Left forelimb (tissue), 1 donor: ENCODE measurements at places on chromosomes 6 and 20.
A peak's percentile ranks its signal among the peaks of the same experiment; 100 is the strongest.

GRCh38 chr6:111276736-111277135 lies 189.4 kb downstream of the SLC16A10 start:
- DNase-seq: no peak

- DNase-seq: peak; percentile 15
Measured at GRCh38 chr6:168028181-168028580, 30.7 kb downstream of the KIF25 start.

GRCh38 chr20:54063992-54064676 lies 6.3 kb downstream of the BCAS1 start:
- no peak for DNase-seq

DNA sequence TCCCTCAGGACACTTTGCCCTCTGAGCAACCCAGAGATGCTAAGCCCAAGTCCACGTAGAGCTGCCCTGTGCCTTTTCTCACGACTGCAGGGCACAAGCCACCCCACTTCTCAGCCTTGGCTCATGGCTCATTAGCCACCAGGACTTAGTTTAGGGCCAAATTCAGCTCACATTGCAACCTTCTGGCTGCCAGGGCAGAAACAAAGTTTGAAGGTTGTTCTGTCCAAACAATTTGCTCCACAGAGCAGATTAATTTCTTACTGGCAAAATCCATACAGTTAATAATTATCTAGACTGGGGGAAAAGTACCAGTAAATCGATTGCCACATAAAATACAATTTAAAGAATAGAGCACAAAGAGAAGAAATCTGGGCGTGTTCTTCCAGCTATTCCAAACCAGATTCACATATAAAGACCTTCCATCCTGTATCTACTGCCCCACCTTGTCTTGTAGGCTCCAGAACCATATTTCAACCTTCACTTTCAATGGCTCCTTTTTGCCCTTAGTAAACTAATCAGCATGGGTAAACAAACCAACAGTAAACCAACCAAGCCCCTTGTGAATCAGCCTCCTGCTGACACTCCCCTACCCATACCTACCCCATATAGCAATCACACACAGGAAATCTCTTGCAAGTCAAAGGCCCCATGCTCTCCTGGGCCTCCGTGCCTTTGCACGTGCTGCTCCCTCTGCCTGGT lies 101.9 kb downstream of the QRSL1 start:
- peak; percentile 69 for DNase-seq

DNA sequence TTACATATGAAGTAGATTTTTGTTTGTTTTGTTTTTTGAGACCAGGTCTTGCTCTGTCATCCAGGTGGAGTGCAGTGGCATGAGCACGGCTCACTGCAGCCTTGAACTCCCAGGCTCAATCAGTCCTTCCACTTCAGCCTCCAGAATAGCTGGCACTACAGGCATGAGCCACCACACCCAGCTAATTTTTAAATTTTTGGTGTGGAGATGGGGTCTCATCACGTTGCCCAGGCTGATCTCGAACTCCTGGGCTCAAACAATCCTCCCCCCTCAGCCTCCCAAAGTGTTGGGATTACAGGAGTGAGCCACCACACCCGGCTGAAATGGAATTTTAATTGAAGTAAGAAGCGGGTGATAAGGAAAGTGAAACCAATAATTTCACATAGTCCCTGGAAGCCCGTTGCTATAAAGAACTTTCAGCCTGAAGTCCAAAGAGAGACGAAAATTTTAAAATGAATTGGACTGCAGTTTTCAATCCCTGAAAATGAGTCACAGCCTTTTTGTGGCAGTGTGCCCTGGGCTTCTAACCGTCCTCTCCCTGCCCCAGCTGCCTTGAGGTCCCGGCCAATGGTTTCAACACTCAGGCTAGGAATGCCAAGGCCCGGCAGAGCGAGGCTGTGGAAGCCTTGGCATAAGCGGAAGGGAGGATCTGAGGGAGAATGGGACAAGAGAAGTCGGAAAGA lies 757 bp downstream of the RAET1E start:
- DNase-seq: no peak

GRCh38 chr6:63476302-63476701 lies 96.0 kb upstream of the LOC128125822 start:
- no peak for DNase-seq

GRCh38 chr6:43277643-43278523 lies 20.2 kb upstream of the SLC22A7 start:
- no peak for DNase-seq

DNA sequence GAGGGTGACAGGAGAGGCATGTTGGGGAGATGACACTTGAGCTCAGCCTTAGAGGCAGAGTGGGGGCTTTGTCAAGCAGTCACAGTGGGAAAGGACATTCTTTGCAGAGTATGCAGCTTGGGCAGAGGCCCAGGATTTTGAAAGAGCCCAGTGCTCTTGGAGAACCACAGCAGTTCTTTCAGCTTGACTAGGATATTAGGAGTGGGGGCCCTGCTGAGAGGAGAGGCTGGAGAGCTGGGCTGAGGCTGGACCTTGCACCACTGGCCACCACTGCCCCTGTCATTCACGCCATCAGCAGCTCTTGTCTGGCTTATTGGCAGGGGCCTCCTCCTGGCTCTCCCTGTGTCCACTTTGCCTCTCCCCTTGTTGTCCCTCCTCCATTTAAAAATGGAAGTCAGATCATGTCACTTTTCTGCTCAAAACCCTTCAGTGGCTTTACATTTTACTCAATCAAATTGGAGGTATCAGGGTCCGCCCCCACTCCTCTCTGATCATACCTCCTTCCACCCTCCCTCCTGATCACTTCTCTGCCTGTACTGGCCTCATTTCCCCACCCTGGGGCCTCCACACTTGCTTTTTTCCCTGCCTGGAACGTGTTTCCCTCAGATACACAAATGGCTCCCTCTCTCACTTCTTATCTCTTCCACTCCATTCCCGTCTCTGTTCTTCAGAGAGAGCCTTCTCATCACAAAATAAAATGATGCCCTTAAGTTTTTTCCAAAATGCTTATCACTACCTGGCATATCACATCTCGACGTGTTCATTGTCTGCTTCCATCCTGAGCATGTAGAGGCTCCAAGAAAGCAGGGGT lies 10.5 kb downstream of the MANBAL start:
- no peak for DNase-seq

DNA sequence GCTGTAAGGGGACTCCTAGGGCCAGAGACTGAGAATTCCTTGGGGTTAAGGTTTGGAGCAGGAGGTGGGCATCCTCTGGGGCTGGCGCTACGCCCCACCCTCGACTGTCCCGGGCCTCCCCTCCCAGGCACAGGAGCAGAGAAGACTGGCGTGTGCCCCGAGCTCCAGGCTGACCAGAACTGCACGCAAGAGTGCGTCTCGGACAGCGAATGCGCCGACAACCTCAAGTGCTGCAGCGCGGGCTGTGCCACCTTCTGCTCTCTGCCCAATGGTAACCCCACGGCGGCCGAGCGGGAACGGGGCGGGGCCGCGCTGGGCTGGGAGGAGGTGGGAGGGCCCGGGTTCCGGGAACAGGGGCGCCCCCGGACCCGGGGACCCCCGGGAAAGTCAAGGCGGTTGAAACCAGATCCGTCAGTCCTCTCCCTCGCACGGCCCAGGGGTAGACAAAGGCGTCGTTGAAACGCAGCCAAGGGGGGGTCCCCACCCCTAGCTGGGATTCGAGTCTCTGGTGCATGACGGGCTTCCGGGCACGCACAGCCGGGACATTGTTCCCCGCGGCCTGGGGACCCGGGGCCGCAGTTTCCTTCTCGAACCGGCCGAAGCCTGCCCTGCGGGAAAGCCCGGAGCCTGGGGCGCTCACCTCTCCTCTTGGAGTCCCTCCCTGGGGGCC lies 844 bp downstream of the WFDC2 start:
- no peak for DNase-seq

- DNase-seq: no peak
Measured at GRCh38 chr6:110270165-110270564, 88.0 kb downstream of the METTL24 start.

- DNase-seq: no peak
Measured at GRCh38 chr6:137903933-137904821, 37.1 kb downstream of the TNFAIP3 start.

DNA sequence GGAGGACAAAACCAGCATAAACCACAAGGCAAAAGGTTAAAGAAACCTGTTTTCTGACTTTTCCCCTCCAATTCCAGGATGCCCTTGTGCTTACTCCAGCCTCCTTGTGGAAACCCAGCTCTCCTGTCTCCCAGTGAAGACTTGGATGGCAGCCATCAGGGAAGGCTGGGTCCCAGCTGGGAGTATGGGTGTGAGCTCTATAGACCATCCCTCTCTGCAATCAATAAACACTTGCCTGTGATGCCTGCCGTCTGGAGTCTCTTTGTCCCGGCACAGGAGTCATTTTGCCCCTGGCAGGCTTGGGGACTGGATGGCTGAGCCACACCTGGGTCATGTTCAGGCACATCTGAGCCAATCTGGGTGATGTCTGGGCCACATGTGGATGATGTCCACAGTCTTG lies 26.6 kb downstream of the BPIFB1 start:
- no peak for DNase-seq

GRCh38 chr6:139544701-139545057 lies 170.2 kb upstream of the CITED2 start:
- no peak for DNase-seq

GRCh38 chr6:1079525-1079924 lies 232.4 kb upstream of the FOXQ1 start:
- DNase-seq: no peak

DNA sequence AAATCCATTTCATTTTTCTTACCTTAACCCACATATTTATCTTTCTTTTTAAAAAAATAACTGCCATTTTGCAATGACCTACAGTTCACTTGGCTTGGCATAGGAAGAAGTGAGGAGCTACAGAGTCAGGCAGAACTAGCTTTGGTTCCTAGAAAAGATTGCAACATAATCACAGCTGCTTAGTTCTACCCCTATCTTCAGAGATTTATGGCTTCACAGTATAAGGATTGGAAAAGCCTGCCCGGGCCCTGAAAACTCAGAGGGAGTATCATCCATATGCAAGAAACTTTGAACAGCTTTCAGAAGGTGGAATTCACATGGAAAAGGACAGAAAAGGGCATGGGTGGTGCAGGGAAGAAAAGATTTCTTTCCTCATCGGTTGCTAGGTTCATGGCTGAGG lies 774.3 kb upstream of the CHD6 start:
- no peak for DNase-seq

GRCh38 chr6:30554404-30554803 lies 1.9 kb downstream of the GNL1 start:
- no peak for DNase-seq

DNA sequence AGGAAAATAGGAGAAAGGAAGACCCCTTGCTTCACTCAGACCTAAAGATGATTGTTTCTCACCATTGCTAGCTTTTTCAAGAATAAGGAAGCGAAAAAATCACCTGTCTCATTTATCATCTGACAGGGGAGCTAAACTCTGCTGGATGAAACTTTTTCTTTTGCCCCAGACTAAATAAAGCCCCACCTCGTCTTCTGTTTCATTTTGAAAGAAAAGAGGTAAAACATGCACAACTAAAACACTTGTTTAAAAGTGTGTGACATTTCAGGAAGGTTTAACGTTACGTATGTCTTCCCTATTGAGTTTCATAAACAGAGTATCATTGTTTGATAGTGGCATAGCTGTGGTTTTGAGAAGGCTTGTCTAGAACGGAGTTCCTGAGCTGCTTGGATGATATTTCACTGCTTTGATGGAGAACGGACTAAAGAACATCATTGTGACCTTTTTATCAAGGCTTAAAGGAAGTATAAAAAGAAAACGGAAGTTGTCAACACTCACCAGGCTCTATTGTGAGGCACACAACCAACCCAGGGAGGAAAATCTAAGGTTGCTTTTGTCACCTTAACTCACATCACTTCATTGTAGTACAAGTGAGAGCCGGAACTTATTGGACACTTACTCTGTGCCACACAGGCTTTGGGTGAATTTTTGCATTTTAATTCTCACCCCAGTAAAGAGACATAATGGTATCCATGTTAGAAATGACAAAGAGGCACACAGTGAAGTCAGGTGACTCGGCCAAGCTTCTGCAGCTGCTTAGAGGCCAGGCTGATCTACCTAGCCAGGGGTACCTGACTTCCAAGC lies 29.5 kb downstream of the TSHZ2 start:
- no peak for DNase-seq

GRCh38 chr20:46030284-46031013 lies 1.4 kb downstream of the SLC12A5 start:
- no peak for DNase-seq
